Esophagus squamous epithelium (tissue), 5 donors: ENCODE measurements at places on chromosomes 12 and 14. TPM values are rescaled to one million over a fixed set of nuclear protein-coding genes. Genes with fewer than 3 reads are reported as not detected.

- no peak for DNase-seq
These were observed 606 bp downstream of the EP400 start for GRCh38 chr12:131950182-131950913.

GRCh38 chr12:123054371-123054770 is 73.9 kb downstream of the ARL6IP4 start:
- DNase-seq: no peak

Gene FOXN4
- total RNA-seq: not detected

Gene SLC25A47
- total RNA-seq: not detected

DNA sequence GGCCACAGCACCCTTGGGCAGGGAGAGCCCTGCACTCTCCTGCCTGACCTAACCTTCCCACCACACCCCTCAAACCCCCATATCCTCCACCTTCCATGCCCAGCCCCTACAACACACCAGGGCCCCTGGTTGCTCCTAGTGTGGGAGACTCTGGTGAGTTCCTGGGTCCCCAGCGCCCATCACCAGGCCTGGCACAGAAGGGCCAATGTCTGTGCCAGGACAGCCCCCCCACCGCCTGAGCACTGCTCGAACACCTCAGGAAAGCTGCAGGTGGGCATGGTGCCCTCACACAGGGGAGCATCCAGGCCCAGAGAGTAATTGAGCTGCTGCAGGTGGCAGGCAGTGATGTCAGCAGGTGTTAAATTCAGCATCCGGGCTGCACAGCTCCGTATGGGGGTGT is 15.2 kb downstream of the ADCY6 start:
- DNase-seq: no peak

Gene LRRC10
- not detected for total RNA-seq

- no peak for DNase-seq
These were observed 54.4 kb upstream of the PRMT8 start for GRCh38 chr12:3436461-3437065.

Gene FOXG1
- total RNA-seq: not detected

DNA sequence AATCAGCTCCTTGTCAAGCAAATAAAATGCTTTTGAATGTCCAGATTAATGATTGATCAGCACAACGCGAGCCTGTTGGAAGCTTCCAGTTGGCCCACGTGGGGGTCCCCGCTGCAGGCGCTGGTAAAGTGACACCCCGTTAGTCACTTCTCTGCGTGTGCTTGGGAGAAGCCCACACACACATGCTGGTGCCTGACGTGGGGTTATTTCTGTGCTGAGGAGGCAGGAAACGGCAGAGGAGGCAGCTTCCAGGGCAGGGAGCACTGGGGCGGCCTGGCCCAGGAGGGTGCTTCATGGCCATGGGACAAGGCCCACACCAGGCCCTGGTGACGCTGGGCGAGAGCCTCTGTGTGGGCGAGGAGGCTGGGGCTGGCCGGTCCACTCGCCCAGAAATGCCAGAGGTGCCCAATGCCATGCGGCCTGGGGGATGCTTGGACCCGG is 101.5 kb downstream of the KIF26A start:
- DNase-seq: no peak

DNA sequence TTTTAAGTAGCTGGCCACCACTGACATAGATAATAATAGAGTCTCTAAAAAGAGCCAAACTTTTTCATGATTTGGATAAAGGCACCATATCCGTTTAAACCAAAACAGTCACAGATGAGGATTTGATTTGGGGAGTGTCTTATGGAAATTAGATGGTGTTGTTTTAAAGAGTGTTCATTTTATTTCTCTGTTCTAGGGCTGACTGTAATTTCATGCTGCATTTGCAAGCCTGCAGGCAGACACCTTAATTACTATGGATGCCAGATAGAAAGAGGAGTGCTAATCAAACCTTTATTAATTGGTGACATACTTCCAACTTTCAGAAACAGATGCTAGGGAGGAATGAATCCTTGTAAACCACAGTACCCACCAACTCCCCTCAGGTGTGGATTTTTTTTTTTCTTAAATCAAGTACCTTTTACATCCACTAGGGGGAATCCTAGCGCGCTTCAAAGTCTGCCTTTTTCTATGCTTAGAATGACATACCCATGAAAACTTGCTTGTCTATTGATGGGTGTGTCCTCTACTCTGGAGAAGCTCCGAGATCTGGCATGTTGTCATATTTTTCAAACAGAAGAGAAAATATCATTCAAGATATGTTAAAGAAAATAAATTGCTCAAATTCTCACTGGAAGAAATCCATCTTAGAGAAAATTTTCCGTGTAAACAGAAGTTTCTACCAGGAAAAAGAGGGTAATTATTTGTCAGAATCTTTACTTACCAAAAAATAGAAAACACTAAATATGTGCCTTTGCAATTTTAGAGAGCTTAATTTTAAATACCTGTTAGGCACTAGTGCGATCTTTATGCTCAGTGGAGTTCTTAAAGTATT is 14.2 kb upstream of the PLXNC1 start:
- no peak for DNase-seq

Gene CLMN
- 14.1 TPM for total RNA-seq

- no peak for DNase-seq
These were observed 8.8 kb upstream of the EGLN3 start for GRCh38 chr14:33959692-33960151.

- DNase-seq: no peak
These were observed 6.0 kb upstream of the STK38L start for GRCh38 chr12:27237790-27238771.

DNA sequence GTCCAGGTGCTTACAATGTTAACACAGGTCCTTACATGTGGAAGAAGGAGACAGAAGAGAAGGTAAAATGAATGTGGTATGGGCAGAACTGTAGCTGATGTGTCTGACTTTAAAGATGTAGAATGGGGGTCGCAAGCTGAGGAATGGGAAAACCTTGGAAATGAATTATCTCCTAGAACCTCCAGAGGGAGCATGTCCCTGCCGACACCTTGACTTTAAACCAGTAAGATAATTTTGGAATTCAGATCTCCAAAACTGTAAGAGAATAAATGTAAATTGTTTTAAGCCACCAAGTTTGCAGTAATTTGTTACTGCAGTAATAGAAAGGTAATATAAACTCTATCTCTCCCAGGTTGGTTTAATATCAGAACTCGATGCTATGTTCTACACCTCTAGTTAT is 80.1 kb upstream of the ALG10 start:
- DNase-seq: no peak

Gene KRT6C
- 2,251 TPM for total RNA-seq

DNA sequence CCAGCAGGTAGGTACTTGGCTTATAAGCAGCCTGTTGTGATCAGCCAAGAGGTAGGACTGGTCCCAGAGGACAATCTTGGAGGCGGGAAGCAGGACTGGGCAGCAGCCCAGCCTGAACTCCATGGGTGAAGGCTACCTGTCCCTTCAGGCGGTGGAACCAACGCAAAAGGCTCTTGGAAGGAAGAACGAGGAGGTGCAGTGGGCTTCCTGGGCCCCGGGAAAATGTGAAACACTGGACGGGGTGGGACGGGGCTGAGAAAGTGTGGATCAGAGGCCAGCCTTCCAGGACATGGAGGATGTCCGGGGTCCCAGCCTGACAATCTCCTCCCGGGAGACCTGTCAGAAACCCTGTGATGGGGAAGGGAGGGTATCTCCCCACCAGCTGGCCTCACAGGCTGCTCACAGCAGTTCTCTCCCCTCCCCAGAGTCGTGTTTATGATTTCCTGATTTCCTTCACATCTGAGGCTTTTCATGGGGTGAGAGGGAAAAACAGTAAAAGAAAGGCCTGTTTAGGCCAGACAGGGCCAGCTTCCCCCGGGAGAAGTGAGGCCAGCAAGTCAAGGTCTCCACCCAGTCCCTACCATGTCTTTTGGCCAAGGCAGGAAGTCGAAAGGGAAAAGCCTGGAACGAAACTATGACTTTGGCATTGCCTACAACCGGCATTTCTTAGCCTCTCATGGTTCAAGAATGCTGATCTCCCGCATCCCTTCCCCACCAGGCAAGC is 11.3 kb downstream of the CMKLR1 start:
- DNase-seq: no peak

Gene STAB2
- 0.95 TPM for total RNA-seq

- DNase-seq: no peak
These were observed 260.5 kb downstream of the NEDD1 start for GRCh38 chr12:97167598-97167997.

Gene AKAP6
- total RNA-seq: 16.0 TPM
